ENCODE measurements at places on chromosomes 4 and X. TPM values are rescaled to one million over a fixed set of nuclear protein-coding genes. Genes with fewer than 3 reads are reported as not detected.
A peak's percentile ranks its signal among the peaks of the same experiment; 100 is the strongest.

DNA sequence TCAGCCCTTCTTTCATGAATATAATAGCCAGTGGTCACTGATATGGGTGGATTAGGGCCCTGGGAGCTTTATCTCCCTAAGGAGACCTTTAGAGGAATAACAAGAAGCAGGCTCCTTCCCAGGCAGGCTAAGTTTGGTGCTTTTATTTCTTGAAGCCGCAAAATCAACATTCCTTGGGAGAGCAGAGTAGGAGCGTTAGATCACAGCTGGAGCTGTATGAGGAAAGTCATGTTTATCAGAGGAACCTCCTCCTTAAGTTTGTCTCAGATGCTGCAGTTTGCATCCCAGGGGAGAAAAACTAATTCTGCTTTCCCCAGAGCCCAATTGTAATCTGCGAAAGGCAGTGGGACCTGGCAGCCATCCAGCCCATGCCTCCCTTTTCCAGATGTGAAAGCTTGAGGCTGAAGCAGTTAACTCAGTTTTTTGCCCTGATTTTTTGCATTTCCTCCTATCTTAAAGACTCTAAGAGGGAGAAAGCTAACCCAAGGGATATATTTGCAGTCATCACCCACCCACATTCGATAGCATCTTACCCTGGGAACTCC is 186.0 kb upstream of the FRMPD4 start:
- peaks cover 1% of the 10 kb centered on the region for H3K27me3 ChIP-seq
- H3K27ac ChIP-seq, result no peak overlapping the region
- no peak for DNase-seq
- no peaks in the 10 kb centered on the region for H3K36me3 ChIP-seq

- no peaks in the 10 kb centered on the region for H3K27me3 ChIP-seq
- H3K36me3 ChIP-seq, result no peaks in the 10 kb centered on the region
- DNase-seq, result no peak
- H3K4me3 ChIP-seq, result no peak overlapping the region
- no peak overlapping the region for H3K27ac ChIP-seq
These were observed 138.3 kb upstream of the PUDP start for GRCh38 chrX:7286168-7286837.

- no peaks in the 10 kb centered on the region for H3K4me1 ChIP-seq
- no peak overlapping the region for H3K4me3 ChIP-seq
- DNase-seq, result no peak
- H3K36me3 ChIP-seq, result no peaks in the 10 kb centered on the region
These were observed 56.6 kb downstream of the AMELX start for GRCh38 chrX:11349661-11350337.

GRCh38 chrX:149541521-149542047 is 772 bp downstream of the EOLA1 start:
- peak overlapping the region; percentile 100 for H3K27ac ChIP-seq
- H3K36me3 ChIP-seq, result peaks cover 2% of the 10 kb centered on the region
- no peak for DNase-seq
- peaks cover 8% of the 10 kb centered on the region for H3K4me1 ChIP-seq

GRCh38 chr4:15771216-15772058 is 6.7 kb upstream of the CD38 start:
- peak overlapping the region; percentile 1 for H3K4me3 ChIP-seq
- peaks cover 18% of the 10 kb centered on the region for H3K27me3 ChIP-seq
- DNase-seq, result peak; percentile 49
- peaks cover 65% of the 10 kb centered on the region for H3K4me1 ChIP-seq
- no peaks in the 10 kb centered on the region for H3K36me3 ChIP-seq

DNA sequence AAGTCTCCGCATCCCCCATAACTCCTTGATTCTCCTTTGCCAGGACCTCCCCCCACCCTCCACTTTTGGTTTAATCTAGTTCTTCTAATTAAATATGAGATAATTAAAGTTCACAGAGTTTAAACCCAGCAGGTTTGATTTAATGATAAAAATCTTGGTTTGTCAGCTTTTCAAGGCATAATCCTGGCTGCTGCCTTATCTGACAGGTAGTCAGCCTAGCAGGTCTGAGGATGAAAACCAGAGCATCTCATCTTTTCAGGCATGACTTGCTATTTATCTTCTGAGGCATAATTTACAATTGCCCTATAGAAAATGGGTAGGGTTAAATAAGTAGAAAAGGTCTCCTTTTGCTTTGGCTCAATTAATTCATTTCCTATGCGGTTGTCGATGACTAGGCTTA is 591.2 kb downstream of the RPA4 start:
- no peak for DNase-seq
- H3K36me3 ChIP-seq, result no peaks in the 10 kb centered on the region
- H3K4me1 ChIP-seq, result peaks cover 2% of the 10 kb centered on the region

DNA sequence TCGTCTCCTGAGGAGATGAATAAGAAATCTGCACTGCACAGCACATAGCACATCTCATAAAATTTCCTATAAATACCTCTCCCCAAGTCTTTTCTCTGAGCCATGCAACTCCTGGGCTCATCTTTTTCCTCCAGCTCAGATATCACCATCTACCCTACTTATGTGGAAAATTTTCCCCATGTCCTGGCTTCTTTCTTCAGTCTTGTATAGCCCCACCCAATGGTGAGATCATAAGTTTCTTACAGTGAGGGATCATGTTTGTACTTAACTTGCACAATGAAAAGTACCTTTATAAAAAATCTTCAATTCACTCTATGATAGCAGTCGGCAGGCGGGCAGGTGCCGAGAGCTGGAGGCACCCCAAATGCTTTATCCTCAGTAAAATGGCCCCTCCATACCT is 198.6 kb upstream of the S100G start:
- no peak overlapping the region for H3K4me3 ChIP-seq
- no peak for DNase-seq
- H3K36me3 ChIP-seq, result no peaks in the 10 kb centered on the region
- no peak overlapping the region for H3K27ac ChIP-seq

DNA sequence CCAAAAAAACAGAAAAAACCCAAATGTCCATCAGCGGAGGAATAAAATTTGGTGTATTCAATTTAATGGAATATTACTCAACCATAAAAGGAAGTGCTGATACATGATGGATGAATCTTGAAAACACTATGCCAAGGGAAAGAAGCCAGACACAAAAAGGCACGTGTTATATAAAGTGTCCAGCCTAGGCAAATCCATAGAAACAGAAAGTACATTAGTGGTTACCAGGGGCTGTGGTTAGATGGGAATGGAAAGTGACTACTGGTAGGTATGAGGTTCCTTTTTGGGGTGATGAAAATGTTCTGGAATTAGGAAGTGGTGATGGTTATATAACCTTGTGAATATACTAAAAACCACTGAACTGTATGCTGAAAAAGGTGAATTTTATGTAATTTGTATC is 3.5 kb upstream of the CDKL2 start:
- no peak for DNase-seq
- no peak overlapping the region for H3K4me3 ChIP-seq

DNA sequence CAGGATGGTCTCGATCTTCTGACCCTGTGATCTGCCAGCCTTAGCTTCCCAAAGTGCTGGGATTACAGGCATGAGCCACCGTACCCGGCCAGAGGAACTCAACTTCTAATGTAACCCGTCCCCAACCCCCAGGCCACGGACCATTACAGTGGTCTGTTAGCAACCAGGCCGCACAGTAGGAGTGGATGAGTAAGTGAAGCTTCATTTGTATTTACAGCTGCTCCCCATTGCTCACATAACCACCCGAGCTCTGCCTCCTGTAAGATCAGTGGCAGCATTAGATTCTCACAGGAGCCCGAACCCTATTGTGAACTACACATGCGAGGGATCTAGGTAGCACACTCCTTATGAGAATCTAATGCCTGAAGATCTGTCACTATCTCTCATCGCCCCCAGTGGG is 119.6 kb downstream of the SHROOM3 start:
- peaks cover 5% of the 10 kb centered on the region for H3K27me3 ChIP-seq
- DNase-seq, result no peak
- no peak overlapping the region for H3K4me3 ChIP-seq
- H3K27ac ChIP-seq, result no peak overlapping the region

- H3K4me3 ChIP-seq, result peak overlapping the region; percentile 94
- no peaks in the 10 kb centered on the region for H3K27me3 ChIP-seq
- peaks cover 44% of the 10 kb centered on the region for H3K36me3 ChIP-seq
- H3K27ac ChIP-seq, result peak overlapping the region; percentile 26
- peaks cover 70% of the 10 kb centered on the region for H3K4me1 ChIP-seq
These were observed 2.6 kb downstream of the TIFA start for GRCh38 chr4:112282860-112283667.

DNA sequence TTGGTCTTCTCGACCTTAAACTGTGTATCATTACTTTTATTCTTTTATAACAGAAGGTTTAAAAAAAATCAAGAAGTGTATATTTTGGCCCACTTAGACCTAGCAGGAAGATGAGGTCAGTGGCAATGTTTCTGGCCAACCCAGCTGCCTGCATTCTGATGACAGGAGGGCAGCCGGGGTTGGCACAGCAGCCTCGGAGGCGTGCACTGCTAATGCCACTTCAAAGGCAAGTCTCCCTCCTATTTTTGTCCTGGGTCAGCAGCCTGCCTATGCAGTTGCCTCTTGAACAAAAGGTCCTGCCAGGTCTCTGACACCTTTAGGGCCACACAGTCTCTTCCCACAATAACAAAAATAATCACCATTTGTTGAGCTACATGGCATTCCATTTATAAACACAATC is 89.4 kb upstream of the MYOZ2 start:
- H3K4me1 ChIP-seq, result peaks cover 3% of the 10 kb centered on the region
- peaks cover 2% of the 10 kb centered on the region for H3K27me3 ChIP-seq
- no peak overlapping the region for H3K27ac ChIP-seq
- H3K4me3 ChIP-seq, result no peak overlapping the region
- no peak for DNase-seq

GRCh38 chrX:23726191-23726590 is 16.9 kb downstream of the ACOT9 start:
- no peak overlapping the region for H3K4me3 ChIP-seq
- no peak for DNase-seq
- H3K27ac ChIP-seq, result no peak overlapping the region
- no peaks in the 10 kb centered on the region for H3K4me1 ChIP-seq
- no peaks in the 10 kb centered on the region for H3K27me3 ChIP-seq
- H3K36me3 ChIP-seq, result peaks cover 12% of the 10 kb centered on the region

DNA sequence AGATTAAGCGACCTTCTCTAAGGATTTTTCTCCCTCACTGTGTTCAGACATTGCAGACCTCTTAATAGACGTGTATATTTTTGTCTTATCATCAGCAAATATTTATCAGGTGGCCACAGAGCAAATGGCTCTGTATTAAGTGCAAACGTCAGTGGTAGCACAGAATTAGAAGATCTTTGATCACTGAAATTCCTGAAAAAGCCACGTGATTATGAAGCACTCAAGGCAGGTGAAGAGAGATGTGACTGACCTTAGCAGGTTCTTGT is 105.9 kb upstream of the TBC1D9 start:
- DNase-seq, result no peak

- peaks cover 33% of the 10 kb centered on the region for H3K27me3 ChIP-seq
- no peak overlapping the region for H3K4me3 ChIP-seq
- no peak for DNase-seq
- H3K4me1 ChIP-seq, result no peaks in the 10 kb centered on the region
- no peaks in the 10 kb centered on the region for H3K36me3 ChIP-seq
- no peak overlapping the region for H3K27ac ChIP-seq
These were observed 125.3 kb upstream of the LNX1 start for GRCh38 chr4:53716471-53717063.

DNA sequence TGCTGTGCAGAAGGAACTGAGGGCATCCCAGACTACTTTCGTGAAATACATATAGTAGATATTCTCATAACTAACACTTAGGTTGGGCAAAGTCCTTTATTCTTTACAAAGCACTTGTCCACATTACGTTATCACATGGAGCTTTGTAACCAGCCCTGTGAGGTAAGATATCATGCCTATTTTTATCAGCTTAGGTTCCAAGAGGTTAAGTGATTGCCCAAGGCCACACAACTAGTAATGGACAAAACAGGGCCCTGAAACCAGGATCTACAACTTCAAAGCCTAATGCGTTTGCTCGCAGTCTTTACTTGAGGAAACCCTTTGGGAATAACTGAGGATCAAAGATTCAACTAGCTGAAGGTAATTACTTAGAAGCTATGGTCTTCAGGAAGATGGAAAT is 261.5 kb downstream of the GPC3 start:
- peaks cover 12% of the 10 kb centered on the region for H3K4me1 ChIP-seq
- no peak for DNase-seq
- H3K4me3 ChIP-seq, result no peak overlapping the region
- no peak overlapping the region for H3K27ac ChIP-seq
- no peaks in the 10 kb centered on the region for H3K36me3 ChIP-seq

- peak overlapping the region; percentile 12 for H3K4me3 ChIP-seq
- peaks cover 65% of the 10 kb centered on the region for H3K4me1 ChIP-seq
- no peak for DNase-seq
- peak overlapping the region; percentile 56 for H3K27ac ChIP-seq
These were observed 52.7 kb downstream of the IRF2 start for GRCh38 chr4:184421533-184422155.

NEUROG2 gene
- total RNA-seq, result 0.16 TPM

CTAG2 gene
- total RNA-seq, result not detected

RBM47 gene
- 0.13 TPM for total RNA-seq

SLC6A8 gene
- 2.5 TPM for total RNA-seq

ADRA2C gene
- 0.27 TPM for total RNA-seq

SMIM10 gene
- total RNA-seq, result 1.7 TPM

PAGE1 gene
- total RNA-seq, result not detected

RAB40AL gene
- not detected for total RNA-seq

GPRASP1 gene
- total RNA-seq, result 3.0 TPM

PCDH19 gene
- total RNA-seq, result not detected

TSC22D3 gene
- total RNA-seq, result 50.5 TPM

RBM46 gene
- total RNA-seq, result not detected

All from activated CD8-positive, alpha-beta T cell treated with anti-CD3 and anti-CD28 coated beads for 36 hours (primary cell).